Left renal pelvis (tissue), 4 donors: ENCODE measurements at places on chromosomes 11 and 22. TPM values are rescaled to one million over a fixed set of nuclear protein-coding genes. Genes with fewer than 3 reads are reported as not detected.

GRCh38 chr11:7413961-7414915 is 71.1 kb upstream of the OLFML1 start:
- DNase-seq, result no peak

DNA sequence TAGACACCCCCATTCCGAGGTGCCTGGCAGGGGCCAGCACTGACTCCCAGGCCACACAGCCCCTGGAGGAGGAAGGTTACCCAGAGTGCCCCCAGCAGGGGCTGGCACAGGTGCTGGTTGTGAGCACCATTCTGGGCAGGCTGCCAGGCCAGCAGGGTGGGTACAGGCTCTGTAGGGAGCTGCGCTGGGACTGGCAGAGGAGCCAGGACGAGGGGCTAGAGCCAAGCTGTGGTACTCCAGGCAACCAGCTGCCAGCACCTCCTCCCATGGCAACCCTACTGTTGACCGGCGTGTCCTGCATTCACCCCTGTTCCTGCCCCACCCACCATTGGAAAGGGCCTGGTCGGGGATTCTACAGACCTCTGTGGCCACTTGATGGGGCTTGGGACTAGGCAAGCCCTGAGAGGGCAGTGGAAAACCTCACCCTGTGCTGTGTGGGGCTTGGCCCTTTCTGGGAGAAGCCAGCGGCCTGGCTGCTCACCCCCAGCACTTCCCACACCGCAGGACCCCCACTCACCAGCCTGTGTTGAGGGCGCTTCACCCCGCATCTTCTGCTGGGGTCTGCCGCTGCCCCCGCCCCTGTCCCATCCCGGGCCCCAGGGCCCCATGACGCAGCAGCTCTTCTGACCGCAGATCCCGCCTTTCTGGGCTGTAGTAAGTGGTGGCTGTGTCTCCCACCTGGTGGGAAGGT is 1.9 kb downstream of the CLDN5 start:
- DNase-seq, result no peak

- DNase-seq, result no peak
These were observed 13.9 kb downstream of the SCGB1A1 start for GRCh38 chr11:62432695-62433094.

HTR3B gene
- polyA plus RNA-seq, result 0.19 TPM

GRCh38 chr11:46930089-46930488 is 6.5 kb upstream of the CSTPP1 start:
- DNase-seq, result no peak

- no peak for DNase-seq
These were observed 818 bp upstream of the C1QTNF4 start for GRCh38 chr11:47595029-47595428.

DNA sequence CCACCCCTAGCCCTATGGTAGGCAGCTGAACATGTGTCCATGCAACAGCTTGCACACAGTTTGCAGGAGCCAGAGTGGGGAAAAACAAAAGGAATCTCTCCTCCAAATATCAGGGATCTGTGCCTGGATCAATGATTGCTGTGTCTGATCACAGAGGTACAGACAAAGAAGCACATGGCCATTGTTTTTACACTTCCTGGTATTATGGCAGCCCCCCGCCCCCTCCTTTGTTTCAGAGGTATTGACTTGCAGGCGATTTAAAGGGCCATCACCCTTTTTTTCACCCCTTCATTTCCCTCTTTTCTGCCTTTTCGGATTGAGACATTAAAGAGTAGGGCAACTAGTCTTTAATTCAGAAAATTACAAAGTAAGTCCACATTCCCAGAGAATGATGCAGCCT is 453.0 kb upstream of the LUZP2 start:
- DNase-seq, result no peak

DNA sequence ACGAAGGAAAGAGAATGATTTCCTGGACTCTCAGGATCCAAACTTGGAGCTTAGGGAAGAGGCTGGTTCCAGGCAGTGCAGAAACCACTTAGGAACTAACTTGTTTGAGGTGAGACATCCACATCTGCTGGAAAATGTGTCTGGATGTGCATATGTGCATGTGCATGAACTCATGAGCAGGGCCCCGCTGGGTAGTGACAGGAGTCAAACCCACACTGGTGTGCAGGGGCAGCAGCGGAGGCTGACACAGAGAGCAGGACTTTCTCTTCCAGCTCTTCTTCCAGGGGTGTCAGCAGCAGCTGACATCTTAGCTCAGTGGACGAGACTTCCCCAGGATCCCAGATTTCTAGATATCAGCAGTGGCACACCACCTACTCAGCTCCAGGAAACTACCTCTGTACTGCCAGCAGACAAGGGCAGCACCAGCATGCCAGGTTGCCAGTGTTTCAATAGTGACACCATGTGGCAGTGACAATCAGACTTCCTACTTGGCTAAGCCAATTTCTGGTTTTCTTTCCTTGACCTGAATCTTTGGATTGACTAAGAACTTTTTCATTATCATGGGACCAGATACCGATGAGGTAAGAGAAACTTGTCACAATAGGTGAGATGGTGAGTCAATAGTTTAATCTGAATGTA is 227.5 kb upstream of the ZC3H12C start:
- no peak for DNase-seq

DNA sequence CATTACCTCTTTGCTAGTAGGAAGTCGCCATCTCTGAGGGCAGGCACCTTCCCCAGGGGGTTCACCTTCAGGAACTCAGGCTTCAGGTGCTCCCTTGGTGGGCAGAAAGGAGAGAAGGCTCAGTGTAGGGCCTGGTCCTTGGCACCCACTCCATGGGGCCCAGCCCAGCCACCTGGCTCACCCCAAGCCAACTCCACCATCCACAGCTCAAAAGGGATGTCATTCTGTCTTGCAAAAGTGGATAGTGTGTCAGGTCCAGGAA is 2.7 kb upstream of the GSTT4 start:
- DNase-seq, result no peak
